ENCODE measurements at places on chromosomes 4 and X. TPM values are rescaled to one million over a fixed set of nuclear protein-coding genes. Genes with fewer than 3 reads are reported as not detected.
A peak's percentile ranks its signal among the peaks of the same experiment; 100 is the strongest.

The SULT1B1 gene
- total RNA-seq = 2.2 TPM

GRCh38 chr4:154743683-154744340, at the start of gene LRAT:
TSS of gene LRAT (plus strand) at chr4:154744000. CDS start at chr4:154744327, 327 bp downstream.
- H3K36me3 ChIP-seq = no peaks in the 10 kb centered on the region
- H3K27me3 ChIP-seq = no peaks in the 10 kb centered on the region
- DNase-seq = peak; percentile 82
- no peaks in the 10 kb centered on the region for H3K4me1 ChIP-seq

DNA sequence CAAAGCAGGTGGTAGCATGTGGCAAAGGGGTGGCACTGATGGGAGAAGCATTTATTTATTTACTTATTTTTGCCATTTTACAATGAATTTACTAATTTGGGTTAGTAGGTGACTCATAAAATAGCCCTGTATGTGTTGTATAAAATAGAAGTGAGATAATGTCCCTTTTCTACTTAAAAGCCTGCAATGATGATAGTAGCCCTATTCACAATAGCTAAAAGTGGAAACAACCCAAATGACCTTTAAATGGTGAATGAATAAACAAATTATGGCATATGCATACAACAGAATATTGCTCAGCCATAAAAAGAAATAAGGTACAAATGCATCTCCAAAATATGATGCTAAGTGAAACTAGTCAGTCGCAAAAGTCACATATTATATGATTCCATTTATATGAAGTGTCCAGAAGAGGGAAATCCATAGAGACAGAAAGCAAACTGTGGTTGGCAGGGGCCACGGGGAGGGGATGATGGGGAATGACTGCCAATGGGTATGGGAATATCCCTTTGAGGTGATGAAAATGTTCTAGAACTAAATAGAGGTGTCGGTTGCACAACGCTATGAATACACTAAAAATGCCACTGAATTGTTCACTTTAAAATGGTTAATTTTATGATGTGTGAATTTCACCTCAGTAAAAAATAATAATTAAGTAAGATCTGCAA, 35.8 kb upstream of the FAM9C start:
- no peak for DNase-seq
- no peaks in the 10 kb centered on the region for H3K36me3 ChIP-seq
- no peak overlapping the region for H3K27ac ChIP-seq
- H3K4me3 ChIP-seq = no peak overlapping the region
- peaks cover 3% of the 10 kb centered on the region for H3K4me1 ChIP-seq

GRCh38 chr4:4858527-4859324, 739 bp upstream of the MSX1 start:
- DNase-seq = no peak
- H3K4me3 ChIP-seq = no peak overlapping the region
- H3K36me3 ChIP-seq = no peaks in the 10 kb centered on the region
- H3K27ac ChIP-seq = peak overlapping the region; percentile 13

- H3K4me3 ChIP-seq = no peak overlapping the region
- no peak for DNase-seq
- H3K27ac ChIP-seq = no peak overlapping the region
- no peaks in the 10 kb centered on the region for H3K27me3 ChIP-seq
- H3K4me1 ChIP-seq = peaks cover 3% of the 10 kb centered on the region
- H3K36me3 ChIP-seq = no peaks in the 10 kb centered on the region
Measured at GRCh38 chr4:128346054-128346716, 58.6 kb upstream of the PGRMC2 start.

GRCh38 chr4:183413234-183414200, 30.9 kb upstream of the CDKN2AIP start:
- H3K36me3 ChIP-seq = no peaks in the 10 kb centered on the region
- no peaks in the 10 kb centered on the region for H3K27me3 ChIP-seq
- DNase-seq = no peak
- no peaks in the 10 kb centered on the region for H3K4me1 ChIP-seq
- H3K27ac ChIP-seq = no peak overlapping the region

GRCh38 chr4:87865288-87865687, 32.5 kb downstream of the MEPE start:
- no peak for DNase-seq
- H3K4me1 ChIP-seq = no peaks in the 10 kb centered on the region
- H3K36me3 ChIP-seq = no peaks in the 10 kb centered on the region
- no peak overlapping the region for H3K4me3 ChIP-seq
- H3K27me3 ChIP-seq = no peaks in the 10 kb centered on the region
